ENCODE measurements at places on chromosomes 7 and 10.

DNA sequence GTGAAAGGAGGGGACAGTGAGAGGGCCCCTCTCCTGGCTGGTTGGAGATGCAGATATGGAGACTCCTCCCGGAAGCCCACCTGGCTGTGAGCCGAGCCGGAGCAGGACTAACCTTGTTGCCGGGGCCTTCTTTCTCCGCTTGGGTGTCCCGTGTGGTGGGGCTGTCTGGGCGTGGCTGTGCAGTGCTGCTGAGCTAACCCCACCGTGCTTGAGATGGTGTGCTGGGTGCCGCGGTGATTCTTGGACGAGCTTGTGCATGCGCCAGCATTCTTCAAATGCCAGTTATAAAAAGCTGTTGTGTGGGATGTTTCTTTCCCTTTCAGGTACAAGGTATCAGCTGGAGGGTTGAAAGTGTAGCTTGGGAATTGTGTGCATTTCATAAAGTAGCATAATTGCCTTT, 48.8 kb downstream of the DAGLB start:
- DNase-seq, result no peak

DNA sequence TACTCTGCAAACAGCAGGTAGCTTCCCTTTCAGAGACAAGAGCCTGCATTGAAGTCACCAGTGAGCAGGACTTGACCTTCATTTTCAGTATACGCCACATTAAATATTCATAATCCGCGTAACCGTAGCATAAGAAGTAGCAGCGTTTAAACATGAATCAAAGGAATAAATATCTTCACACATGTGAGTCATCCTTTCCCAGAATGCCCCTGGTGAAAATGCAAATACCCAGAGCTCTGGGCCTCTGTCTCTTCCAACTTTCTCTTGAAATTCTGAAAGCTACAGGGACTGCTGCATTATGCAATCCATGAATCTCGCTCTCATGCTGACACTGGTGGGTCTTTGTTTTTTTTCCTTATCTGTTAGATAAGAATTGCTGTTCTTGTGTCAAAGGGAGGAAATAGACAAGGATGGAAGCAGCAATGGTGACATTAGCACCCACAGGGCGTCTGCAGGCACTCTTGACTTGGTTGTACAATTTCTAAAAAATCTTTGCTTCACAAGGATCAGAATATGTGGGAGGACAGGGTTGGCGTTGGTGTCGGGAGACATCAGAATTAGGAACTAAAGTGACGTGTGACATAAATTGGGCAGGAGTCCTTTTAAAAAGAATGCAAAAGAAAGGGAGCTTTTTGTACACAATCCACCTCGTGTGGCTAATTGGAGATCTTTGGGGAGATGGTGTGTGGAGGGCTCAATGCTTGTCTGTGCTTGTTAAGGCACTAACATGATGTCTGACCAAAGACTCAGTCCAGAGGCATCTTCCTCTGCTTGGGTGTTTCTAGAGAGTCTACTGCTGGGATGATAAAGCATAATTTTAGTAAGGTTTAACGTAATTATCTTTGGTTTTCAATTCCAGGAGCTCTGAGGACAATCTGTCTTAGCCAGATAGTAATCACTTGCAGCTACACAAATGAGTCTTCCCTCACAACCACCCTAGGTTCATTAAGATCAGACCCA, 390.3 kb downstream of the KCNMA1 start:
- DNase-seq, result peak; percentile 61

- no peak for DNase-seq
Measured at GRCh38 chr10:93139059-93139655, 65.5 kb downstream of the CYP26A1 start.

DNA sequence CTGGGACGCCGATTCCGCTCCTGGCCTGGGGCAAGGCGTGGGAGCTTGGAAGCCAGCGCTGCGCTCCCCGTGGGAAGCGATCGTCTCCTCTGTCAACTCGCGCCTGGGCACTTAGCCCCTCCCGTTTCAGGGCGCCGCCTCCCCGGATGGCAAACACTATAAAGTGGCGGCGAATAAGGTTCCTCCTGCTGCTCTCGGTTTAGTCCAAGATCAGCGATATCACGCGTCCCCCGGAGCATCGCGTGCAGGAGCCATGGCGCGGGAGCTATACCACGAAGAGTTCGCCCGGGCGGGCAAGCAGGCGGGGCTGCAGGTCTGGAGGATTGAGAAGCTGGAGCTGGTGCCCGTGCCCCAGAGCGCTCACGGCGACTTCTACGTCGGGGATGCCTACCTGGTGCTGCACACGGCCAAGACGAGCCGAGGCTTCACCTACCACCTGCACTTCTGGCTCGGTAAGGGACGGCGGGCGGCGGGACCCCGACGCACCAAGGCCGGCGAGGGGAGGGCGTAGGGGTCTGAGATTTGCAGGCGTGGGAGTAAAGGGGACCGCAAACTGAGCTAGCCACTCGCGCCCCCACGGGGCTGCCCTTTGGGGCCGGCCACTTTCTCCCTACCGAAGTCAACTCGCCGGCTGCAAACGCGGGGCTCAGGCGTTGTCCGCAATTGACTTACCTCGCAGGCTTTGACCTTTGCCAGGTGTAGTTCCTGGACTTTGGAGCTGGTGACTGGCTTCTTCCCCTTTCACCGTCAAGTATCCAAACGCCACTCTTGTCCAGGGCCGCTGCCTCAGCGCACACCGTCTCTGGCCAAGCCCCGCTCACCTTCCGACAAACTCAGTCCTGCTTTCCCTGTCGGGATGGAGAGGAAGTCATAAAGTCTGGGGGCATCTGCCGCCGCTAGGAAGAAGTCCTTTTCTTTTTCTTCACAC, at the start of gene SCIN:
TSS of gene SCIN (plus strand) at position 187 of the 928 bp plus-strand sequence. CDS start at position 254, 67 bp downstream.
- DNase-seq, result peak; percentile 57

DNA sequence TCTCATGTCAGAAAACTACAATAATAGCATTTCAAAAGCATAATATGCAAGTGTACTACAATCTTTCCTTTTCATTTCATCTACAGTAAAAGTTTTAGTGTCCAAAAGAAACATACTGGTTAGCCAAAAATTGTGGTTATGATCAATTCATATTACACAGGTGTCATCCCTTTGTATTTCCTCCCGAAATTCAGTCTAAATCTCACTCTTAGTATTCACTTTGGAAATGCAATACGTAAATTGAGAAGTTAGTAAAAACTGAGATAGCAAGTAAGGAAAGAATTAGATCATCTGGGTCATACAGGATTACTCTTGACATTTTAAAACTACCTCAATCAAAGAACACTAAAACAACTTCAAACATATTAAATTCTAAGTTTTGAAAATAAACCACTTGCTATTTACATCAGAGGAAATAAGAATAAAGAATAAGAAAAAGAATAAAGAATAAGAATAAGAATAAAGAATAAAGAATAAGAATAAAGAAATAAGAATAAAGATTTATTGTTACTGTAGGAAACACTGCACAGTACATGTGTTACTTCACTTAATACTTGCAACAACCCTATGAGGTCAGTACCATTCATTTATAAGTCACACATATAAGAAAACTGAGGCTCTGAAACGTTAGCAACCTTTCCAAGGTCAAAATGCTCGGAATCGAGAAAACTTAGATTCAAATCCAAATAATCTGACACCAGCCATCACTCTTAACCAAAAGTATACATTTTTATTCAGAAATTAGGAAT, 10.5 kb downstream of the SNX13 start:
- DNase-seq, result no peak

GRCh38 chr10:133110133-133110532, 22.4 kb downstream of the ADGRA1 start:
- peak; percentile 21 for DNase-seq

DNA sequence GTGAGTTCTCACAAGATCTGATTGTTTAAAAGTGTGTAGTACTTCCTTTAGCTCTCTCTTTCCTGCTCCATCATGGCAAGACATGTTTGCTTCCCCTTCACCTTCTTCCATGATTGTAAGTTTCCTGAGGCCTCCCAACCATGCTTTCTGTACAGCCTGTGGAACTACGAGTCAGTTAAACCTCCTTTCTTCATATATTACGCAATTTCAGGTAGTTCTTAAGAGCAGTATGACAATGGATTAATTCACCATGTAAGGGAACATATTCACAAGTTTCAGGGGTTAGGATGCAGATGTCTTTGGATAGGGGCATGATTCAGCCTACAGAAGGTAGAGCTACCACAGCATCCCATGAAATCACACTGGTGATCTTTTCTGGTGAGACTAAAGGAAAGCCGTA, 174.7 kb downstream of the GPR158 start:
- no peak for DNase-seq

GRCh38 chr7:4137552-4137951, 544.5 kb upstream of the FOXK1 start:
- no peak for DNase-seq

DNA sequence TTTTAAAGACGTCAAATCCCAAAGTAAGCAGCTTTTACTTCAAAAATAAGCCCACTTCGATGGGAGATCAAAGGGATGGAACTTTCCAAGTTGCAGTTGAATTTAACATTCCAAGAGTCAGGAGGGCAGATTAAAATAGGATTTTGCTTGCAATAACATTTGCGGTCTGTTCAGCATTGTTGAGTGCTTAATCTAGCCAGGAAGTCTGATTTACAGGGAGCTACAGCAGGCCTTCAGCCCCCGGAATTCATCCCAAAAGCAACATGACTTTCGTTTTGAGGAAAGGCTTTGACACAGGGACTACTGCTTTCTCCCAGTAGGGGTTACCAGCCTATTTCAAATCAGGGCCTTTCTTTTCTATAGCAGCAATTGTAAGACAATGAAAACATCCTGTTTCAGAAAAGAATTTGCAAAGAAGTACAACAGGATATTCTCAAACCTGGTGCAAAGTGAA, 279.6 kb upstream of the PITRM1 start:
- no peak for DNase-seq

GRCh38 chr7:12927635-12928434, 240.4 kb downstream of the ARL4A start:
- DNase-seq, result no peak

DNA sequence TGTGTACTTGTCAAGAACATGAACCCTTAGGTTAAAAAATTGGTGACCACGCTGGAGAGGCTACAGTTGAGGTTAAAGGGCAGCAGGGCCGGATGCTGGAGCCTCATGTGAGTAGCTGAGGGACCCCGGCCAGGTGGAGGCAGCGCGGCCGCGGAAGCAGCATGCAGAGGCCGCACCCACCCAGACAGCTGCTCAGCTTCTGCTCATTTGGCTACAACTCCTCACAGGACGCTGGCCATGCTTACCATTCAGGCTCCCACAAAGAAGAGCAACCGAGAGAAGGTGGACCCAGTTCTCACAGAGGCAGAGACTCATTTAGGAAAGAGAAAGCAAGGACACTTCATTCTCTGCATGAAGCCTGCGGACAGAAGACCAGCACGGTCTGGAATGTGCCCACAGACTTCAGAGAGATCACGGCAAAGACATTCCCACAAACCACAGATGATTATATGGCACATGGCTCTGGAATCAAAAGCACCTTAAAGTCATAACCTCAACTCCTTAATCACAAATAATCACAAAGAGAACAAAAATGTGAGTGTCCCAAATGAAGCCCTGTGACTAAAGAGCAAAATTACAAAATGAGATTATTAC, 94.4 kb downstream of the VOPP1 start:
- no peak for DNase-seq

GRCh38 chr10:101236376-101237080, 7.3 kb upstream of the LBX1 start:
- no peak for DNase-seq

Measured in mucosa of gallbladder (tissue), 1 donor.